ENCODE measurements at places on chromosomes 7 and 10.

GRCh38 chr7:137613006-137613525 lies 233.7 kb downstream of the DGKI start:
- DNase-seq = no peak

GRCh38 chr7:25025218-25025671 lies 45.3 kb upstream of the OSBPL3 start:
- DNase-seq = no peak

GRCh38 chr10:84329986-84330651 lies 1.7 kb downstream of the CCSER2 start:
- DNase-seq = peak; percentile 22

DNA sequence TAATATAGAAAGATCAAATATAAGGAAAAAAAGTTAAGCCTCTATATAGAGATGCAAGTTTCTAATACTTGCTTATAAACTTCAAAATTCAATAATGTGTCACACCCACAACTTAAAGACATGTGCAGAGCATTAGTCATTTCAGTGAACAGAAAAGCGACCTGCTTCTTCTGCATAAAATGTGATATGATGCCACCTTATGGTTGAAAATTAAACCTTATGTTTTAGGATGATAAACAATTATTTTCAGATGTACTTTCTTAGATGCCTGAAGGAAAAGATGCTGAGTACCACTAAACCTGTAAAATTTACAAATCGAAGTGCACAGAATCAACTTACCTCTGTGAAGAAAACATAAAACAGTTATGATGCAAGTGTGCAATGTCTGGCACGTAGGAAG lies 96.0 kb downstream of the MTERF1 start:
- DNase-seq = peak; percentile 55

DNA sequence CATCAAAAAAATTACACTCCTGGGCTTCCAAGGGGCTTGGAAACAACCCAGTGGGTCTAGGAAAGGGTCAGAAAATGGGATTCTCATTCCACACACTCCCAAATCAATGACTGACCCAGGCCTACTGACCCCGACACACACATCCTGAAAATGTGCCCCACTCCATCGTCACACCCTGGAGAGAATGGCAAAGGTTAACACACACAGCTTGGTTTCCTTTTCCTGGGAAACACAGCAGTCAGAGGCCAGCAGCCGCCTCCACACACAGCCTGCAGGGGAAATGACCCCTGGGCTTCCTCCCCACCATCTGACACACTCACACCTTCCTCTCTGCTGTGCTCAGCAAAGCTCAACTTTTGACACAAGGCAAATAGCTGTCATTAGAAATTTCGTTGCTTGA lies 42.9 kb downstream of the SH3PXD2A start:
- DNase-seq = no peak

- no peak for DNase-seq
These were observed 2.0 kb downstream of the EVX1 start for GRCh38 chr7:27244488-27245123.

- DNase-seq = no peak
These were observed 54.9 kb downstream of the IKZF1 start for GRCh38 chr7:50359258-50359994.

DNA sequence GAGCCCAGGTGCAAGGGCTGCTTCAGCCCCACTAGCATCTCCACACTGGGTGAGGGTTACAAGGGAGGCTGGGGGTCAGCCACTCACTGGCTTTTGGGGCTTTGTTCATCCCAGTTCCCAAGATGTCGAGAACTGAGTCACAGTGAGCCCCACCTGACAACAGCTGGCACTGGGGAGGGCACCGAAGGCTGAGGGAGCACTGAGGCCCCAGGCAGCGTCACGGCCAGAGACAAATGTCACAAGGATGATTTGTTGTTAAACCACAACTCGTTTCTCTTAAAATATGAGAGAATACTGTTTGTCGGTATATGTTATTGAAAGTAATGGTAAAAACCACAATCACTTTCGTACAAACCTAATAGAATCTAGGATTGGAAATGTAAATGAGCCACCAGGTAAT lies 219.9 kb downstream of the CELF2 start:
- no peak for DNase-seq

DNA sequence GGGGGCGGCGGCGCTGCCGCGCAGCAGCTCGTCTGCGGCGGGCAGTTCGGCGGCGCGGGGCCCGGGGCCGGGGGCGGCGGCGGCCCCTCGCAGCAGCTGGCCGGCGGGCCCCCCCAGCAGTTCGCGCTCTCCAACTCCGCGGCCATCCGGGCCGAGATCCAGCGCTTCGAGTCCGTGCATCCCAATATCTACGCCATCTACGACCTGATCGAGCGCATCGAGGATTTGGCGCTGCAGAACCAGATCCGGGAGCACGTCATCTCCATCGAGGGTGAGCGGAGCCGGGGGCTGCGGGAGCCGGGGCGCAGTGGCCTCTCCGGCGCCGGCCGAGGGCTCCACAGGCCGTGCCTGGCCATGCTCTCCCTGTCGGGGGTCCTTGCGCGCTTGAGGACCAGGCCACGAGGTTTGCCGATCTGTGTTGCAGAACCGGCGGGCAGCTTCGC lies 548 bp downstream of the AGAP3 start:
- DNase-seq = no peak

DNA sequence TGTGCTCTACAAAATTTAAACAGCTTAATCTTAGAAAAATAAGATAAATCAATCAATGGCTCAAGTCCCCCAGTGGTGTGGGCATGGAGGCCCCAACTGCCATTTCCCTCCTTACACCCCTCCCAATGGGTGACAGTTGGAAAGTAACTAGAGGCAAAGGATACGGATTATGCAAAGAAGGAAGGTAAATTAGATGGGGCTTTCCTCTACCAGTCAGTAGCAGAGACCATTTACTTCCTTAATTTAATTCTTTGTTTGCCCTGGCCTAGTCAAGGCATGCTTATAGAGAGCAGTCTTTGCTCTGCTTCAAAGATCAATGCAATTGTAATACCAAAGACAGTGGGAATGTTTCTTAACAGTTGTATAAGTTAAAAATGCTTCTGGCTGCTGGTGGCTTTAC lies 63.3 kb upstream of the PAPSS2 start:
- peak; percentile 44 for DNase-seq

DNA sequence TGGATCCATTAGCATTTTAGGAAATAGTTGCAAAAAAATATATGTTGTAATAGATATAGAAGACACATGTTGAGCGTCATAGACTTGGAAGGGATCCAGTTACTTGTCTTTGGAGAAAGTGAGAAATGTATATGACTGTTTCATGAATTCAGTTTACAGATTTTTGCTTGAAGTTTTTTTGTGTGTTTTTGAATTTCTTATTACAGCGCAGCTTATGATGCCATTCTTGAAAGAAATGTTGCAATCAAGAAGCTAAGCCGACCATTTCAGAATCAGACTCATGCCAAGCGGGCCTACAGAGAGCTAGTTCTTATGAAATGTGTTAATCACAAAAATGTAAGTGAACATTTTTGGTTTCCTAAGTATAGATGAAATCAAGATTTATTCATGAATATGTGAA lies 98.2 kb downstream of the MAPK8 start:
- no peak for DNase-seq

GRCh38 chr7:45086331-45087065 lies 2.3 kb downstream of the NACAD start:
- DNase-seq = no peak

GRCh38 chr7:101093906-101094305 lies 8.6 kb downstream of the TRIM56 start:
- no peak for DNase-seq

GRCh38 chr7:26278770-26279169 lies 12.9 kb upstream of the SNX10 start:
- DNase-seq = peak; percentile 76

GRCh38 chr10:61136139-61136538 lies 192.2 kb upstream of the RHOBTB1 start:
- DNase-seq = peak; percentile 43

GRCh38 chr7:25321424-25321823 lies 93.1 kb upstream of the NPVF start:
- DNase-seq = no peak

DNA sequence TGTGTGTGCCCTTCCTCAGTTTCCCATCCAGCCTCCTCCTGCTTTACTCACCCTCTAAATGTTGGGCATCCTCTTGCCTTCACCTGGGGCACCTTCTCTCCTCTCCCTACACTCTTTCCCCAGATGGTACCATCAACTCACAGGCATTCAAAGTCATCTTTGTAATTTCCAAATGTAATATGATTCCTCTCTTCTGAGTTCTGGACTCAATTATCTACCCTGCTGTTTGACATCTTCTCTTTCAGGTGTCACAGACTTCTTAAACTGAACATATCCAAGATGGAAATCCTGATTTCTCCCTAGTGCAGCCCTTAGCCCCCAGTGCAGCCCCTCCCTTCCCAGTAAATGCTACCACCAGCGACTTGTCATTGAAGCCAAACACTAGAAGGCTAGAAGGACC lies 422.8 kb downstream of the KCNMA1 start:
- no peak for DNase-seq
